ENCODE measurements at places on chromosomes 12 and 14.

GRCh38 chr12:43011383-43011926 lies 421.9 kb upstream of the PRICKLE1 start:
- DNase-seq: no peak

DNA sequence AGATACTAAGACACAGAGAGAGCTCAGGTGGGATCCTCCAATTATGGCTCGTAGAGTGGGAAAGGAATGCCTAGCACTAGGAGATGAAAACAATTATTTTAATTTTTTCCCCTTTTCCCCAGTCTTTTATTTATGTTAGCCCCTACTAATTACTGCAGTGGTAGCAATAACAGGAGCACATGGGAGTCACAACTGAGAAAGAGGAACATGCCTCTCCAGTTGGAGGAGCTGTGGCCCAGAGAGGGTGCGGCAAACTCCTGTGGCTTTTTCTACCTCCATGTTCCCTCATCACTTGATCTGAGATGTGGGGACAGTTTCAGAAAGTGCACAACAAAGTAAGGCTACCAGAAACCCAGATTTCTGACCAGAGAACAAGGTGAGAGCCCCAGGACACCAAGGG lies 25.9 kb upstream of the POC1B start:
- DNase-seq: no peak

GRCh38 chr12:1915082-1915968 lies 3.1 kb downstream of the CACNA2D4 start:
- DNase-seq: peak; percentile 13

DNA sequence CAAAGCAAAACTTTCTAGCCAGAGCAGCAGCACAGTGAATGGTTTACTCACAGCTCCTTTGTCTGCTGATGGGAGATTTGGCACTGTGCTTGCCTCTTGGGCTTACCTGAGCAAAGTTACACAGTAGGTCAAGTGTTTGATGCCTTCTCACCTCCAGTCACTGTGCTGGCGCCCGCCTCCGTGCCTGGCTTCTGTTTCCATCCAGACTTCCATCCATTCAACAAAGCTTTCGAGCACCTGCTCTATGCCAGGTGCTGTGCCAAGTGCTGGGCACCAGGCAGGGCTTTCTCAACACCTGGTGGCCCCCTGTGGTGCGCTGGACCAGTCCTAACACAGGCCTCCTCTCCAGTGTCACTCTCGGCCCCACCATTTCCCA lies 199.2 kb upstream of the EEA1 start:
- no peak for DNase-seq

DNA sequence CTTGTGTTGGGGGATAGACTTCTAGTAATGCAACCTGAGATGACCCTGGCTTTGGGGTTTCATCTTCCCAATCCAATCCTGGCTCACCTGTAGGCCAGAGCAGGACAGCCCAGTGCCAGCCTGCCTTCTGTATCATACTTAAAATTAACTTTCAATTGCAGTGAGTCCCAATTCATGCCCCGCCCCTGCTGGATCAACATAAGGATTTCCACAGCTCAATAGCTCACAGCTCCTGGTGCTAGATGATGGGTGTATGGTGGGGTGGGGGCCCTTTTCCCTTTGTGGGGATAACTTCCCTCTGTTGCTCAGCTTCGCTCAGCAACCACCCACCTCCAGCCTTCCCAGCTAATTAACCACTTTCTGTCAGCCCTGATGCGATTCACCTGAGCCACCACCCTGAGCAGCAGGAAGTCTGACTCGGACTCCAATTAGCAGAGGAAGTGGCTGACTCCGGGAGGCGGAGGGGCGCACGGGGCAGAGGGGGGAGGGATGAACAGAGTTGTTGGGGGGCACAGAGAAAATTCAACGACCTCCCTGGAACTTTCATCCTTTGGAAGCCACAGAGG lies 24.3 kb upstream of the CHGA start:
- no peak for DNase-seq

- no peak for DNase-seq
These were observed 90.2 kb upstream of the SYT10 start for GRCh38 chr12:33529810-33530209.

DNA sequence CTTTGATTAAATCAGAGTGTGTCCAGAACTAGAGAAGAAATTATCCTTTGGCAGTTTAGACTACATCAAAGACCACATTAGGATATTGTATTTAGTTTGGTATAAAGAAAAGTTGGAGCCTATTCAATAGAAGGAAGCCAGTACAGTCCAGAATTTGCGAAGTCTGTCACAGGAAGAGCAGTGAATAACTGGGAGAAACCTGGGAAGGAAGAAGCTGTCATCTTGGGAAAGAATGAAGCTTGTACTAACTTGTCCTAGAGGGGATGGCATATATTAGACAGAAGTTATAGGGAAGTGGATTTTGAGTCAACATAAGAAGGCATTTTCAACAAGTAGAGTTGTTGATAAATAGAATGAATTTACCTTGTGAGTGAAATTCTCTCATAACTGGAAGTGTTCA lies 386.7 kb downstream of the LRIG3 start:
- no peak for DNase-seq

GRCh38 chr14:49691031-49691430 lies 1.9 kb upstream of the KLHDC1 start:
- no peak for DNase-seq
